HS-5 (cell line): ENCODE measurements at places on chromosomes 7 and 10.

- no peak for DNase-seq
Measured at GRCh38 chr7:142885311-142886230, at the start of gene TRPV6. Gene TRPV6, minus strand, starts transcription at chr7:142885745.

DNA sequence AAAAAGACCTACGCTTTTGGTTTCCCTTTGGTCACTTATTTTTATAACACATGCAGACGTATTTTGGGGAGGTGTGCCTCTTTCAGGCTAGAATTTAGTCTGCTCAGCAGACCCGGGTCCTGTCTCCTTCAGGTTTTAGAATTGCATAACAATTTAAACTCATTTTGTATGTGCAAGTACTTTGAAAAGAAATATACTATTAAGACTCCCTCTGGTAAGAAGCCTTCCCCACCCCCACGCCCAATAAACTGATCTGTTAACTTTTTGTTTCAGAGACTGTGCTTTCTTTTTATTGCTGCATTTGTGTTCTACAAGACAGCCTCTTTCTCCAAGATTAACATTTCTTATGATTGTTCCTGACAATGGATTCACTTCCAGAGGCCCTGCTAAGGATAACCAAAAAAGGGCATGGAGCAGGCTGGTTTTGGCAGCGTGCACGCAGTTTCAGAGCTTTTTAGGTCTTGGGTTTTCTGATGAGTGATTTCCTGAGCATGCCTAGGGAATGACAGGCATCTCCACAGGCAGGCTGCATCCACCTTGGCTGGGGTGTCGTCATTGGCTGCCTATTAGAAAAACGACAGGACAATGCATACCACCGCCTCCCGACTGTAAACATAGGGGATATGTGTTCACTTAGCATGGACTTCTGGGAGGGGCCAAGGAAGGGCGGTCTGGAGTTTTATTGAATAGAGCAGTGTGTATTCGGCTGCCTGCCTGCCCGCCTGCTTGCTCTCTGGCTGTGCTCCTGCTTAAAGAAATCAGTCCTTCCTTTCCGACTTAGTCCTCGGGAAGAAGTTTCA is at the start of gene CALD1:
Gene CALD1 (plus strand): TSS at position 694 of the 800 bp plus-strand sequence. CDS start 88,100 bp downstream, outside the sequence.
- DNase-seq = peak; percentile 90

DNA sequence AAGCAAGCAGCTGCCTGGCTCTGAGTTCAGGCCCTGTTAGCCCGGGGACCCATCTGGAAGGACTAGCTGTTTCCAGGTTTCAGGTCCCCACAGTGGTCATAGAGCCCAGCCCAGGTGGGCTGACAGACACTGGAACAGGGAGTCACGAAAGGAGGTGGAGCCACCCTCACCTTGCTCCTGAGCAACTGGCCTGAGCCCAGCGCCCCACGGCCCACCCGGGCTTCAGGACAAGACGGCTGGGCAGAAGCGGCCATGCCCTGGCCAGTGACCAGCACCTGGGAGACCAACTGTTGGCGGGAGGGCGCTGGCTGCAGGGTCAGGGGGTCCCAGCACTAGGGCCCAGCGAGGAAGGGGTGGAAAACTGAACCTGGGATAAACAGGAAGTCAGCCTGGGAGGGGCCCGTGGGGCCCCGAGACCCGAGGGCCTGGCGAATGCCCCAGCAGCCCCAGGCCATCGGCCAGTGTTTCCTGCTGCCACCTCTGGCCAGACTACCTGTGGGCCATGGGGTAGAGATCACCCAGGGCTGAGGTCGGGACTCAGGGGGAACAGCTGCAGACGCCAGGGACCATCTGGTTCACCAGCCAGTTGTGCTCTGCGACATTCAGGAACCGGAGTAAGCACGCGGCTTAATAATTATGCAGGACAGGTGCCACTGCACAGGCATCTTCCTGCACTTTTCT is 282.1 kb upstream of the PPP2R2D start:
- no peak for DNase-seq

- no peak for DNase-seq
Measured at GRCh38 chr10:133009218-133009950, 67.0 kb upstream of the CFAP46 start.

DNA sequence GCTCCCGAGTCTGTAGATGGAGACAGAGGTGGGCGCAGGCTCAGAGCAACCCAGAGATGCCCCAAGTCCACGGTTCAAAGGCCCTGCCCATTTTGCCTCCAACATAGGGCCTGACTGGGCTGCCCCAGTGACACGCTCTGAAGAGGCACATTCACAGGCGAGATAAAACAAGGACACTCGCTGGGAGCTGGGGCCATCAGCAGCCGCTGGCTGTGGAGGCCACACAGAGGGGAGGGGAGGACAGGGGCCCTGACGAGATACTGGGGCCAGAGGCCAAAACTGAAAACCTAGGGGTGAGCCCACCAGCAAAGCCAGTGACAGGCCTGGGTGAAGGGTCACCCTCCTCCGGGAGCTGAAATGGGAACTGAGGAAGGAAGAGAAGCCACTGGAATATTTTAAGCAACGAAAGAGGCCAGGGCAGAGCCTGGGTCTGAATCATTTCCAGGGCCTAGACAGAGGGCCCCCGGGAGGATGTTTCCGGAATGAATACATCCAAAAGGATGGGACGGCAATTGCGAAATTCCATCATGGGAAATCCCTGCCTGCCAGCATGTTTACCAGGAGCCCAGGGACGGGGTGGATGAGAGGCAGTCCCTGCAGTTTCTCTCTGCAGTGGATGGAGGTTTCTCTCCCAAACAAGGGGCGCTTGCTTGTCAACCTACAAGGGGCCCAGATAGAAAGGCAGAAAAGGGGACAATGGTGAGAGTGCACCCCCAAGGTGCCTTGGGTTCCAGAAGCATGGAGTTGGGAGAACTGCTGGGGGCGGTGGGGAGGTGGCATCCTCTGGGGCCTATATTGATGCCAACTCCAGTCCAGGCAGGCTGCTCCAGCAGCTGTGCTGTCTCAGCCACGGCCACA is 29.0 kb upstream of the HSPA12A start:
- peak; percentile 68 for DNase-seq

DNA sequence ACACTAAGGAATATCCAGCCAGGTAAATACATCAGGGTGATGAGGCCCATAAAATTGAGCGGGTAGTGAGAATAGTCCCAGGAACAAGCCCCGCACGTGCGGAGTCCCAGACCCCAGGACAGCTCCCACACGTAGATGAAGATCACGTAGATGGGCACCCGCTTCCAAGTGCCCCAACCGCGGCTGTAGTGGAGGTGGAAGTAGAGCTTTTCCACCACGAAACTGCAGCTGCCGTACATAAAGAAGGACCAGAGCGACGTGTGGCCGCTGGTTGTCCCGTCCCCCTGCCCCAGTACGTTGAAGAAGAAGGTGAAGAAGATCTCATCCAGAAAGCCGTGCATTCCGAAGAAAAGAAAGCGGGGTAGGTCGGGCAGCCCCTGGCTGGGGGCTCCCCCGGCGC is 948 bp downstream of the TMEM229A start:
- DNase-seq = no peak

GRCh38 chr10:125762692-125763648 is 12.7 kb downstream of the MMP21 start:
- no peak for DNase-seq

DNA sequence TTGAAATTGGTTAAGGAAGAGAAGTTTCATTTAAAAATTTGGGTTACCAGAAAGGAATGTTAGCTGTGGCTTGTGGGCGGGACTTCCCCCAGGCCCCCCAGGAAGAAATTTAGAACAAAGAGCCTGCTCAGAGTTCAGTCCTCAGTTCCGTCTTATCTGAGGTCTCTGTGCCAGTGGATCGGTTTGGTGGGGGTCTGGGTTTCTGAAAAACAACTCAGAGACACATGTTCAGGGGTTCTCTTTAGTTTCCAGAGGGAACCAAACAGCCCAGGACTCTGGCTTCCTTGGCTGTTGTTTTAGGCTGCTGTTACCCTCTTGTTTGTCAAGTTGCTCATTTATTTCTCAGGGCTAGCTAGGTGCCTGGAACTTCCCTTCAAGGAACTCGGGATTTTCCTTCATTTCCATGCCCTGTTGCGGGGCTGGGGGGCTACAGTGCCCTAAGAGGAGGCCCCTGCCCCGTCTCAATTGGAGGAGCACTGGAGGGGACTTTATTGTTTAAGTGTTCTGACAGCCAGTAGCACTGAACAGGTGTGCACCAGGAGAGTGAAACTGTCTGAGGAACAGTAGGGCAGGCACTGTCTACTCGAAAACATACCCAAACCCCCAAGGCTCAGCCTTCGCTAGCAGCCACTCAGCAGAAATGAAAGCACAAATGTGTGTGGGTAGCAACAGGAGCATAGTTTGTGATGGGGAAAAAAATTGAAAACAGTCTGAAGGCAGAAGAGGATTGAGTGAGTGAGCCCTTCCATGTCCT is 59.9 kb downstream of the ALOX5 start:
- DNase-seq = no peak

DNA sequence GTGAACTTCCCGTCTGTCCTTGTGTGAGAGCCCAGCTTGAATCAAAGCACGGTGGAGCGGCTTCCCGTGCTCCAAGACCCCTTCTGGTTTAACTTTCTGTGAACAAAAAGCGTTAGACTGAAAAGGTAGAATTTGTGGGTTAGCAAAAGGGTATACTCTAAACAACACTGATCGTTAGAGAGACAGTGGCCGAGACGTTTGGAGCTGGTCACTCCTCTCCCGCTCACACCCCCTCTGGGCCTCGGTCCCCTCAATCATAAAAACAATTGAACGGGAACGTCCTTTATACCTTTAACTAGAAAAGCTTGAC is 502 bp downstream of the PRKRIP1 start:
- DNase-seq = no peak

- no peak for DNase-seq
Measured at GRCh38 chr10:131902211-131902610, 1.4 kb downstream of the PPP2R2D start.

GRCh38 chr10:49171326-49172060 is 16.7 kb downstream of the TMEM273 start:
- no peak for DNase-seq

GRCh38 chr7:33217595-33217994 is 88.2 kb downstream of the BBS9 start:
- no peak for DNase-seq

GRCh38 chr7:101031082-101031481 is 11.2 kb downstream of the MUC17 start:
- no peak for DNase-seq

DNA sequence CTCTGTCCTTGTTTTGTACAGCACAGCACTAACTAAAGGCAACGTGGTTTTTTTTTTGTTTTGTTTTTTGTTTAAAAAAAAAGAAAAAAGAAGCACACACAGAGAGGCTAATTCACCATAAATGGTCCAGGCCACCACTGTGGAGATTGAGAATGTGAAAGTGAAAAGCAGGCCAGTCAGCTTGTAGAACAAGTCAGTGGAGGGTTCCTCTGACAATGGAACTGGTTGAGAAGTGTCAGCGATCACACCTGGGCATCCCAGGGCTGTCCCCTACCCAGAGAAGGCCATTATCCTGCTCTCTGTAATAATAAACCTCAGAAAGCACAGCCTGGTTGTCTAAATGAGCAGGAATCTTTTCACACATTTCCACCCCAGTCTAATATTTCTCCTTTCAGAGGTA is 119.6 kb upstream of the ZNF438 start:
- no peak for DNase-seq

GRCh38 chr10:69845574-69846292 is 44.0 kb downstream of the COL13A1 start:
- no peak for DNase-seq

- DNase-seq = no peak
Measured at GRCh38 chr10:88108115-88108610, 244.7 kb downstream of the PTEN start.

DNA sequence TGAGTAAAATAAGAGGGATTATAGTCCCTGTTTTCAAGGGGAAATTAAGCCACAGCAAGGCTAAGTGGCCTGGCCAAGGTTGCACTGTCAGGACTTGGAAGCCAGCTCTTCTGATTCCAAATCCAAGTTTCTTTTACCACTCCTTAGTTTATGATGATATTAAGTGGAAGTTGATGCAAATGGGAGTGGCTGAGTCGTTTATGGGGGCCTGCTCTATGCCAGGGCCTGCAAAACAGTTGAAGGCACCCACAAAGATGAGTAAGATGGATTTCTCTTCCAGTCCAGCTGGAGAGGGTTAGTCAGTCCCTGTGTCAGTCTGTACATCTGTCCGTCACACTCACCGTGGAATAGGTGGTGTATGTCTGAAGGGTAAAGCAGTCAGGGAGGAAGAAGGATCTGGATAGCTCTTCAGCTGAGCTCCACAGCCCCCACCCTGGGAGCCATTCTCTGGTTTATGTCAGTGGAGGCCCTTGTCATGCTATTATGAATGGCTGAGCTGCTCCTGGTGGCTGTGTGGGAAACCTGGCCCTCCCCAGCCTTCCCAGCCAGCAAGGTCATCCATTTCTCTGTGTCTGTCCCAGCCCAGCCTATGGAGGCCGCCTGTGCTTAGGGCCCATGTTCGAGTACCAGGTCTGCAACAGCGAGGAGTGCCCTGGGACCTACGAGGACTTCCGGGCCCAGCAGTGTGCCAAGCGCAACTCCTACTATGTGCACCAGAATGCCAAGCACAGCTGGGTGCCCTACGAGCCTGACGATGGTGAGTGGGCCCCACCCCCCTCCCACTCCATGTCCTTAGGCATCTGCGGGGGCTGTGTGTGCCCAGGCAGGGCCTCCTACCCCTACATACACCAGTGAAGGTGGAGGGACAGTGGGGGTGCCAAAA is 44.5 kb downstream of the TBATA start:
- DNase-seq = no peak

GRCh38 chr7:18049262-18049661 is 21.6 kb upstream of the PRPS1L1 start:
- DNase-seq = no peak

GRCh38 chr10:79377557-79378382 is 30.5 kb downstream of the PPIF start:
- no peak for DNase-seq

DNA sequence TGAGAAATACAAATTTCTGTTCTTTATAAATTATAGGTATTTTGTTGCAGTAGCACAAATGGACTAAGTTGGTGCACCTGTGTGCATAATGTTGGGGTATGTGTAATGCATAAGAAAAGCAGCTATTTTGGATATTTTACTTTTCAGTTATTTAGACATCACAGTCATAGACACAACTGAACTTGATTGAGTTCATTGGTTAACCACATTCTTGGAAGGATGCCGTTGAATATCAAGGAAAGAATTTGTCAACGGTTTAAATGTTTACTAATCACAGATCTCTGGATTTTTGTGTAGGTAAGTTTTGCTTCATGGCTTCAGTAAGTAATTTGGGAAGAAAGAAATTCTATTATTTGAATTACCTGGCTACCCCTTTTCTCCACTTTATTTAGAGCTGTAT is 4.1 kb downstream of the OTUD1 start:
- DNase-seq = no peak

- peak; percentile 68 for DNase-seq
Measured at GRCh38 chr10:126060261-126060931, 164.0 kb downstream of the FANK1 start.

GRCh38 chr7:16646472-16647072 is 591 bp downstream of the BZW2 start:
- peak; percentile 20 for DNase-seq

- DNase-seq = peak; percentile 98
Measured at GRCh38 chr7:45978010-45978681, 57.1 kb upstream of the IGFBP3 start.

- no peak for DNase-seq
Measured at GRCh38 chr10:123996302-123996701, 97.1 kb downstream of the CHST15 start.

GRCh38 chr10:122207596-122207995 is 63.5 kb upstream of the BTBD16 start:
- no peak for DNase-seq

GRCh38 chr7:34973400-34973760 is 63.9 kb downstream of the DPY19L1 start:
- no peak for DNase-seq

GRCh38 chr10:124236816-124237215 is 143.4 kb upstream of the CHST15 start:
- no peak for DNase-seq

GRCh38 chr7:112962815-112963214 is 123.8 kb downstream of the GPR85 start:
- DNase-seq = no peak
